ENCODE measurements at places on chromosomes 12 and 14. TPM values are rescaled to one million over a fixed set of nuclear protein-coding genes. Genes with fewer than 3 reads are reported as not detected.

The OAS3 gene
- total RNA-seq: 8.4 TPM

- DNase-seq: no peak
Observed at GRCh38 chr12:100830003-100830795, 35.6 kb downstream of the ANO4 start.

GRCh38 chr14:57729208-57730187, 136.4 kb downstream of the SLC35F4 start:
- no peak for DNase-seq

The MYO1H gene
- total RNA-seq: 9.6 TPM

The LRRC23 gene
- total RNA-seq: 8.4 TPM
